NCI-H187 (cell line): ENCODE measurements at places on chromosomes 7 and 10.

GRCh38 chr7:98077762-98078161, 28.9 kb upstream of the LMTK2 start:
- no peak for DNase-seq

GRCh38 chr10:80171248-80171660, 34.1 kb downstream of the ANXA11 start:
- DNase-seq, result no peak

DNA sequence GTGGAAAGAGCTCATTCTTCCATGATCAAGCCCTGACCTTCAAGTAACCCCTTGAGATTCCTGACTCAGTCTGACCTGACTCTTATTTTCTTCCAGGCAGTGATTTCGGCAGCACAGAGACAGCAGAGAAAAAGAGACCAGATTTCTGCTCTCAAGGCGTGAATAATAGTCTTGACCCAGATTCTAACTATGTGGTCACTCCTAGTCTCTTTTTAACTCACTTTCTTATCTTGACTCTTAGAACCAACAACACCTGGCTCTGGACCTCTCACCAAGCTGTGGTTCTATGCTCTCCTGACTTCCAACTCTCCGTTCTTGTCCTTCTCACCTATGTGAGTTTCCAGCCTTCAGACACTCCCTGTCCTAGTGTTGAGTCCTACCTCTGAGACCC, 36.9 kb upstream of the KDM7A start:
- DNase-seq, result no peak

DNA sequence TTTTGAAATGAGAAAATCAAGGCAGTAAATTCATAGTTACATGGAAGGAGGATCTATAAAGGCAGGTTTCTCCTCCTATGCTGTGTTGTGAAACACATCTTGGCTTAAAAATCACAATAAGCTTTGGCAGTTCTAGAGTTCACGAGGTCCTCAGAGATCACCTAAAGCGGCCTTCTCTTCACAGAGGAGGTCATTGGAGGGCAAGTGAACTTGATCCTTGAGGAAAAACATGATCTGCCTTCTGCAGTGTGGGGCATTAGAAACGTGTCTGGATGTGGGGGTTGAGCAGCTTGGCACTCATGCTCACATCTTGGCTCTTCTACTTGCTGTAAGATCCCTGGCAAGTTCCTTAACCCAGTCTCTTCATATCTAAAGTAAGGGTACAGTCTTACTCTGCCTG, 96.1 kb upstream of the BMPER start:
- DNase-seq, result no peak

DNA sequence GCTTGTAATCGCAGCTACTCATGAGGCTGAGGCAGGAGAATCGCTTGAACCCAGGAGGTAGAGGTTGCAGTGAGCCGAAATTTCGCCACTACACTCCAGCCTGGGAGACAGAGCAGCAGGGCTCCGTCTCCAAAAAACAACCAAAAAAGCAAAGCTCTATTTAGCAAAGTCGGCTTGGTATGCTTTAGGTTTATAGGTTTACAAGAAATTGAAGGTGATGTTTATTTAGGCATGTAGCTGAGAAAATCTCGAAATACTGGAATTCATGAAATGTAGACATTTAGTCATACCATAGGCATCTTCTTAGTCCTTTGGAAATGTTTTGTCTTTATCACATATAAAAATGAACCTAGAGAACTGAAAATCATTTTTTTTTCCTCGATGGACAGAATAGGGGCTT, 453.8 kb upstream of the ANKRD30A start:
- no peak for DNase-seq

GRCh38 chr10:106712988-106713387, 451.5 kb downstream of the SORCS1 start:
- no peak for DNase-seq

DNA sequence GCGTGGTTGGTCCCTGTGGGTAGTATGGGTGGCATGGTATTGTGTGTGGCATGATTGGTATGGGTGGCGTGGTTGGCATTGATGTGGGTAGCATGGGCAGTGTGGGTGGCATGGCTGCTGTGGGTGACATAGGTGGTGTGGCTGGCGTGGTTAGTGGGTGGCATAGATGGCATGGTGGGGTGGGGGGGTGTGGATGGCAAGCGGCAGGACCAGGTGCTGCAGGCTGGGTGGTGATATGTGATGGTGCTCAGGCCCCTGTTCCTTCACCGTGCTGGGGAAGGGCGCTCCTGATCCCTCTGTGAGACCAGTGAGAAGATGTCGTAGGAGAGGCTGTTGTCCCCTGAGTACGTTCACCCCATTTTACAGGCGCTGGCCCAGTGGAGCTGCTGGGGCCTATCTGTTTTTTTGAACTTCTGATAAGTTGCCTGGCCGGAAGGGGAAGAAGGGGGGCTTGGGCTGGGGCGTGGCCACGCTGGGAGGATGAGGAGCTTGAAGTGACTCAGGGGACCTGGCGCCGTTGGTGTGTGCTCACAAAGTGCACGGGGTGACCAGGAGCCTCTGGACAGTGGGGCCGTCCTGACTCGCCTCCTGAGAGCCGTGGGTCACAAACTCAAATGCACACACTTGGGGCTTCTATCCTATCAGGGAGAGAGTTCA, 17.5 kb downstream of the INPP5A start:
- no peak for DNase-seq

DNA sequence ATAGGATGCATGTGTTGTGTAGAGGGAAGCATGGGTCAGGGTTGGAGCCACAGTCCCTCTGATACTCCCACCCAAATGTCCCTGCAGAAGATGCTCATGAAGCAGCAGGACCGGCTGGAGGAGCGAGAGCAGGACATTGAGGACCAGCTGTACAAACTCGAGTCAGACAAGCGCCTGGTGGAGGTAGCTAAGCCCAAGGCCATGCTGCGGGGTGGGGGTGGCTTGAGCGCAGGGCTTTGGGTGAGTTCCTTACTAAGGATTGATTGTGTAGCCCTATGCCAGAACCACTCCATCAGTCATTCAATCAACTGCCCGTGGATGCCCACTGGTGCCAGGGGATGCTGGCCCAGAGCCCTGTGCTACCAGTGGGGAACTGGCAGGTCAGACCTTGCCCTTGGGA, 10.3 kb downstream of the TRIM8 start:
- no peak for DNase-seq

DNA sequence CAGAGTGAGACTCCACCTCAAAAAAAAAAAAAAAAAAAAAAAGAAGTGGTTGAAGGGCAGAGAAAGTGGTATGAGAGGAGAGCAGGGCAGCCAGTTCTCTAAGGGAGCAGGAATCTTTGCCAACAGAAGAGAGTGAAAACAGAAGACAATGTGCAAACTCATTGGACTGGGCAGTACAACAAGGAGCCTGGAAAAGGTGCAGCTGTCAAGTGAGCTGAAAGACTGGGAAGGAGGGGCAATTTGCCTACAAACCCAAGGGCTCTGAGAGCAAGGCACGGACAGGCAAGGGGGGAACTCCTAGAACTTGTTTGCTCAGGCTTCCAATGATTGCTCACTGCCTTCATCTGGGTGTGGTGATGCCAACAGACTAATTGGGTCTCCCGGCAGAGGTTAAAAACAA, 9.5 kb downstream of the ACTR1A start:
- DNase-seq, result no peak

GRCh38 chr10:93751832-93752231, 5.9 kb upstream of the LGI1 start:
- no peak for DNase-seq

DNA sequence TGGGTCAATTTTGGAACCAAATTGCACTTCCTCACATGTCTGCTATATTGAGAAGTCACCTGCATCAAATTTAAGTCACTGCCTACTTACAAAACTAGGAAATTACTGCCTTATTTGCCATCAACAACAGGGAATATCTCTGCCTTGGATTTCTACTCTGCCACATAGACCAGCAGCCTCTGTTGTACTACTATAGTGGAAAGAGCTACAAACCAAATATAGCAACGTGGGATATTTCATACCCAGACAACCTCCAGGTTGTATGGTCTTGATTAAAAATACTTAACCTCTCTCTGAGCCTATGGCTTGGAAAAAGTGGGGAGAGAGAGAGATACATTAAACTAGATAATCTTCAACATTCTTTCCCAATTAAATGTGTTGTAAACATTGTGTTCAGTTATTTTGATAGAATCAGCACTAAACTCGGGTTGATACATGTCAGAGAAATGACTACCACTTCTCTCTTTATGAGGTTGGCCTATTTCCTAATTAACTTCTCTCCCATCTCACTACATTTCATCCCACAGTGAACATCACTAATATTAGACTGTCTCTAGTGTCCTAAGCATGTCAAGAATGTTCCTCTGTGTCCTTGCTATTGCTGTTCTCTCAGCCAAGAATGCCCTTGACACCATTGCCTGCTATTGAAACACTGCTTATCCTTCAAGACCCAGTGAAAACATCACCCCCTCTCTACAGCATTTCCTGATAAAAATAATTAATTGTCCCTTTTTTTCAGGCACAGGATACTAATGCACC, 421.2 kb downstream of the IPMK start:
- no peak for DNase-seq

GRCh38 chr10:4407783-4408182, 418.2 kb upstream of the AKR1E2 start:
- DNase-seq, result no peak

GRCh38 chr7:78479348-78479747, 680.8 kb downstream of the PHTF2 start:
- no peak for DNase-seq

GRCh38 chr10:128854963-128855362, 612.1 kb upstream of the MGMT start:
- peak; percentile 42 for DNase-seq

DNA sequence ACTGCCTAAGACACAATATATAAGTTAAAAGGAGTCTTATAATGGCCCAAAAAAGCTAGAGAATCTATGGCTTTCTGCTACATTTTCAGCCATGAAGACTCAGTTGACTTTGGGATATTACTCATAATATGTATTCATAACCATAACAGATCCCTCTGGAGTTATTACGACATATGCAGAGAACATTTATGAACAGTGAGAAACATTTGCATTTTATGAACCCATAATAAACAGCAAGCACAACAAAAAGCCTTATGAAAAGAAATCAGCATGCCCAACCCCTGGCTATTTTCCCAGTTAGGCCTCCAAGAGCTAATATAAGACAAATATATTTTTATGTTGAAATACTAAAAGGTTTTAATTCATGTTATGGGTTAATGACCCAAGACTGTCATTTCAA, 52.4 kb downstream of the ARMH3 start:
- DNase-seq, result no peak
